OCI-M1 (cell line): ENCODE measurements at places on chromosomes 11 and 22.

GRCh38 chr11:72576661-72577060 lies 97.6 kb downstream of the PDE2A start:
- no peak for DNase-seq

DNA sequence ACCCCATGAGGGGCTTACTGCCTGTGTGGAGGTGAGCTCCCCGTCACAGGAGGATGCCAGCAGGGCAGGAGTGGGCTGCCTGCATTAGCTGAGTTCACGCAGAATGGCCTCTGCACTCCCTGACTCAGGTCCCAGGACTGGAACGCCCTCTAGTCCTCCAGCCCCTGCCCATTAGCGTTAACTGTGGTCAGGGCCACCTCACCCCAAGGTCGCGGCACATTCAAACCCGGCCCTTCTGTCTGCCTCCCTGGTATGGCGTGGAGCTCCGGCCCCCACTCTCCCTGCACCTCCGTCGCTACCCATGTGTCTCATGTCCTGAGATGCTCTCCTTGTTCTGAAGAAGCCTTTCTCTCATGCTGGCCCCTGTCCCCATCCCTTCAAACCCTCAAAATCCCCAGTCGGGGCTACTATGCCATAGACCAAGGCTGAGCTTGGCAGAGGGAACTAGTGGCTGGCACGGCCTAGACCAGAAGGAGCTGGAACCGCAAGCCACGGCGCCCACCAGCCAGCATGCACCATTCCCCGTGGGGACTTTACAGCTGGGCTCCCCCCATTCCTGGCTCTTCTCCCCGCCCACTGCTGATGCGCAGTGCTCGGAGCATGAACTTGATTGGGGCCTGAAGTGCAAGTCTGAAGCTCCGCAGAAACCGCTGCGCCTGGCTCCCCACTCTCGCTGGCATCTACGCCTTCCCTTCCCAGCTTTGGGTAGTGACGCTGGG lies 79.5 kb upstream of the RTL6 start:
- no peak for DNase-seq

GRCh38 chr11:71458146-71459070 lies 5.4 kb downstream of the NADSYN1 start:
- no peak for DNase-seq

GRCh38 chr11:58046231-58046630 lies 15.5 kb downstream of the OR6Q1 start:
- DNase-seq = no peak

GRCh38 chr22:25900390-25900789 lies 158.4 kb downstream of the MYO18B start:
- peak; percentile 60 for DNase-seq

DNA sequence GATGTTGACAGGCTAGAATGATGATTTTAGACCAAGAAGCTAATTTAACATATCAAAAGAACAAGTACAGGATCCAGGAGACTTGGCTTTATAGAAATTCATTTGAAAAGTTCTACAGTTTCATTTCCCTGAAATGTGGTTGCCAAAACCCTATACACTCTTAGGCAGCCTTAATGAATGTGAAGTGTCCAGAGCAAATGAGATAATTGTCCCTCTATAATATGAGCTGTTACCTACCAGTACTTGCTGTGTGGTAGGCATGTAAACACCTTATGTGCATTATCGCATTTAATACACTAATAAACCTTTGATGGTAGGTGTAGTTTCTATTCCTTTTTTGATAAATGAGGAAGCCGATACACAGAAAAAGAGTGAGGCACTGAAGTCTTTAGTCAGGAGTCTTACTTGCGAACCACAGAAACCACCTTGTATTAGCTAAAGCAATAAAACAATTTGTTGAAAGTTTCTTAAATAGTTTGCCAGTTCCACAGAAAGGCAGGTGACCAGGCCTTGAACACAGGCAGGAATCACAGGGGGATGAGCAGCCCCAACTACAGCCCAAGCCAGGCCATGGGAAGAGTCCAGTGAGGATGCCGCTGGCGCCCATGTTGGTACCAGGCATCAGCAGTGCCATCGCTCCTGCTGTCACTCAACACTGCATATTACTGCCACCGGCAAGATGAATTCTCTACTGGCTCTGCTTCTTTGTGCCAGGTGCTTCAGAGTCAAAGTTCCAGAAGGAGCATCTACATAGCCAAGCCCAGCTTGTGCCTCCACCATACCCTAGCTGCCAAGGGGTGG lies 81.7 kb downstream of the SWAP70 start:
- DNase-seq = no peak

DNA sequence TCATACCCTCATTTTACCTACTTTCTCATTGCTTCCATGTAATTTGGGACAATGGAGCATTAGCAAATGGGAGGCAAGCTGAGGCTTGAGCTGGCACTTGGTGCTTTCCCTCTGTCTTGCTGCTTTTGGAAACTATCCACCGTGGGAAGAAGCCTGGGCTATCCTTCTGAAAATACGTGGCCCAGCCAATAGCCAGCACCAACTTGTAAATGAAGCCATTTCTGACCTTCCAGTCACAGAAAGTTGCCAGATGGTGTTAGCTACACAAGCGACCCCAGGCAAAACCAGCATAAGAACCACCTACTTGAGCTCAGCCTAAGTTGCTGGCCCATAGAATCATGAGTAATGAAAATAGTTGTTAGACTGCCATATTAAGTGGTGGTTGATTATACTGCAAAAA lies 18.5 kb upstream of the SPON1 start:
- DNase-seq = no peak

- no peak for DNase-seq
Observed at GRCh38 chr22:23233752-23234408, 53.6 kb downstream of the BCR start.

DNA sequence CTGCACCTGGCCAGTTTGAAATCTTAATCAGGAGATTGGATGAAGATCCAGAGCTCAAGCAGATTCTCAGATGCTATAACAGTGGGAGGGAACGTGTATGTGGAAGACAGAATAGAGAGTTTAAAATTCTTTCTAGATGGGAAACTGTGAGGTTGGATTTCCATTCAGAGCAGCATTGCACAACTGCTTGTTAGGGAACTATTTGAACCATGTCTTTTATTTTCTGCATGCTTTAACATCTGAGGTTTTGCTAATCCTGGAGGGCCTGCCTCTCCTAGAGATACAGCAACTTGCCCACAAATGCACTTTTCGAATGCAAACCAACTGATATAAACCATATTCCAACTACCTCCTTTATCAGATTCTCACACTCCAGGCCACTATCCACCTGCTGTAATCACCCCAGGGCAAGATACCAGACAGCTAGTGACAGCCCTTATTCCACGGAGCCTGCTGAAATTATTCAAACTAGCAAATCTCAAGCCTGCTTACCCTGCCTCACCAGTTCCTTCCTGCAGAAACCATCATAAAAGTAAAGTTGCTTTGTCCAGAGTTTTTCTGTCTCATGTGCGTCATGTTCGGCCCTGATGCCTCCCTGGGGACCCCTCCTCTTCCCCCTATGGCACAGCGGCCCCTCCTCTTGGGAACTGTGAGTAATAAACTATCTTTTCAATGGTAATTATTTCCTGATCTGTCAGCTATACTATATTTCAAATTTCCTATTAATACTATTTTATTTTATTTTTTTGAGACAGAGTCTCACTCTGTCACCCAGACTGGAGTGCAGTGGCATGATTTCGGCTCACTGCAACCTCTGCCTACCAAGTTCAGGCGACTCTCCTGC lies 18.4 kb upstream of the SEC14L4 start:
- DNase-seq = peak; percentile 64
